Hematopoietic multipotent progenitor cell treated with erythropoietin and hydrocortisone succinate and interleukin-3 and kit ligand, for 15 days (in vitro differentiated cells): ENCODE measurements at places on chromosomes 1 and 21.

- no peak for DNase-seq
Measured at GRCh38 chr1:63794354-63794753, 20.5 kb downstream of the ROR1 start.

DNA sequence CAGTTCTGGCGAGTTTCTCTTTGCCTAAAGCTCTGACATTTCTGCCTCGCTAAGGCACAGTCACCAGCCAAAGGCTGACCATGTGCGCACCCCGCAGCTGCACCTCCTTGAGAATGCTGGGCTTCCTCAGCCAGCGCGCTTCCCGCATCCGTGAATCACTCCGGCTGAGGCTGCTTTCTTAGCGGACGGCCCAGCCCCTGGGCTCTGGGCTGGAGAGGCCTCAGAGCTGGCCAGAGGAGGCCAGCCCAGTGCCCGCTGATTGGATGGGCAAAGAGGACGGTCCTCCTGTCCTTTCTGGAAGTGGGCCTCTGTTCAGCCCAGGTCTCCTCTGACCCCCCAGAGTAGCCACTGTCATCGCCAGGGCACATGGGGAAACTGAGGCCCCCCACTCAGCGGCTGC lies 56.1 kb downstream of the PRDM16 start:
- no peak for DNase-seq

DNA sequence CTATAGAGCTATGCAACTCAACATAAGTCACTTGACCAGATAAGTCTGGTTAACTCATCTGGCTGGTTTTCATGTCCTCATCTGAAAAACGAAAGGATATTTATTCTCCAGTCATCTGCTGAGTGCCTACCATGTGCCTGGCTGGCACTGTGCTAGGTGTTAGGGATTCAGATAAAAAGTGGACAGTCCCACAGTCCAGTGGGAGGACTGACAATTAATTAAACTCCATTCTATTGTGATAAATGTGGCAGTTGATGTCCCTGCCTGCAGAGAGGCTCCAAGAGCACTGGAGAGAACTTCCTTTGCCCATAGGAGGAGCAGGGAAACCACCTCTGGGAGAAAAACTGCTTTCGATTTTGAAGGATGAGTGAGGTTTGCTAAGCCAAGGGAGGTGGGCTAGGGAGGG lies 5.4 kb downstream of the NUAK2 start:
- DNase-seq, result no peak

GRCh38 chr1:102097451-102097850 lies 100.7 kb upstream of the OLFM3 start:
- DNase-seq, result no peak

DNA sequence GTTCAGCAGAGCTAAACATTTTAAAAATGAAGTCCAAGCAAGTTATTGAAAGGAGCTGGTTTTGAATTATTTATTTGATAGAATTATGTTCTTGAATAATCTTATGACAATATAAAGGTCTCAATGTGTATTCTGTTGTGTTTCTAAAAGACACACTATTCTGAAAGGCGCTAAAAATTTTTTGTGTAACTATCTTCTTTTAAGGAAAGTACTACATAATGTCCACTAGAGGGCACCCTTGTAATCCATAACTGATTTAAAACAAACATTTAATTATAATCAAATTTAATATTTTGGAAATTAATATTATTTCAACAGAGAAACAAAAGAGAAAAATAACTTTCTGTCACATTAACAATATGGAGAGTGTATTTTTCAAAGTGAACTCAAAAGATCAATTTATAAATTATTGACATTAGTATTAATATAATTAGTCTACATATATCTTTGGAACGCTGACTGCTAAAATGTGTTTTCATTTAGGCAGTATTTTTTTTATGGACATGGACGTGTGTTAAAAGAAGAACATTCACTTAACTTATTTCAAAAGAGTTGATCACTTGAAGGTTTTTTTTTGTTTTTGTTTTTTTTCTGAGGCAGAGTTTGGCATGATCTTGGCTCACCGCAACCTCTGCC lies 248.4 kb downstream of the DENND1B start:
- peak; percentile 73 for DNase-seq
